ENCODE measurements at places on chromosomes 1 and 21.

DNA sequence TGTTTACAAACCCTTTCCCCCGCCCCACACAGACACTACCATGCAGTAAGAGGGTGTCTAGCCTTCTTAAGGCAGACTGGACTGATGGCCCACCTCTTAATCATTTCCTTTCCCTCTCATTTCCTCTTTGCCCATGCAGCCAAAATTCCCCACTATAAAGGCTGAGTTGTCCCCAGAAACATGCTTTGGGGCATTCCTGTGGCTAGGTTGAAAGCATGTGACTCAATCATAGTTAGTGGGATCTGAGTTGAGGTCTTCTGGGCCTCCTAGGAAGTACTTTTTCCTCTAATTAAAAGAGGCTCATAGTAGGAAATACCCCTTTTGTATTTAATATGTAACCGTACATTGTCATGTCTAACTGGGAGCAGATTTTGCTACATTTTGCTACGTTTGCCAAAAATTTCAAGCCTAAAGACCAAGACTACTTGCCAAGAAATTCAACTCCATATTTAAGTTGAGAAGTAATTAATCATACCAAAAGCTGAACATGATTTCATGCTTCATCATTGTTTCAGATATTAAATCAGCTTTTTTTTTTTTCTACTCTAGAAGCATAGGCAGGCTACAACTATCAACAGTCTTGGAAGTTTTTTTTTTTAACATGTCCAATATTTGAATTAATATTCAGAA, 174.7 kb downstream of the ADGRL4 start:
- DNase-seq, result no peak

- no peak for DNase-seq
Observed at GRCh38 chr21:31351438-31351837, 7.4 kb upstream of the TIAM1 start.

DNA sequence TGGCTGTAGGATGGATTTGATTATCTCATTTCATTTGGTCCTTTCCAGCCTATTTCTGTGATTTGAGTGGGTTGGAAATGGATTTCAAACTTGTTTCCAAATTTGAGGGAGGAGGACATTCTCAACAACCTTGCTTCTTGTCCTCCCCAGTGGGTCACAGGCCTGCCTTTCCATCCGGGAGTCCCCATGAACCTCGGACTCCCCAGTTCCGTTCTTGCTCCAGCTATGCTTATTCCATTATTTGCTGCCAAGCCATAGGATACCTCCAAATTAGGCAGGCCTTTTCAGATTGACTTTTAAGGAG, 97.8 kb downstream of the DUSP10 start:
- DNase-seq, result no peak

DNA sequence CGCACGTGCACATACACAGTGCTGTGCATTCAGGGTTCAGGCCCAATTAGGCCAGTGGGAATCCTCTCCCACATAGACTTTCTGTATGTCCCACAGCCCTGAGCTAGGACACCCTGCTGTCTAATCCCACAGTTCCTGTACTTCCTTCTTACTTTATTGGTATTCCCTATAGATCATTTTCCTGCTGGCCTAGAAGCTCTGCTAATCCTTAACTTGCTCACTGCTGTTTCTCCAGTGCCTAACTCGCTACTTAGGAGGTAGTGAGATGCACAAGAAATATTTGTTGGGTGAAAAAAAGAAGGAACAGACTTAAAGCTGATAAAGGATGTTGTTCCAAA, 34.1 kb upstream of the FHAD1 start:
- DNase-seq, result no peak

DNA sequence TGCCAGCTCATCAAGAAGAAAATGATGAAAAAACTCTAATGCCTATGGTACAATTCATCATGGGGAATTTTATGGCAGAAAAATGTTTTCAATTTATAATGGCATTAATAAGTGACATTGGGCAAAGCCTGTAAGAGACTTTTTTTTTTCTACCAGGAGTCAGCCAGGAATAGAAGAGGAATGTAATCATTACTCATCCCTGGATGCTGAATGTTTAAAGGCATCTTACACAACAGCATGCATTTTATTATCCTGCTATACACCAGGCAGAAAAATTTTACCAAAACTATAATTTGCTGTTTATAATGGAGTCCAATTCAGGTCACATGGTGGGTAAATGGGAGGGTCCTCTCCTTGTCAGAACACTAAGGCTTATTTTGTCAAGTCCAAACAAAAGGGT, 189.9 kb upstream of the BEND5 start:
- no peak for DNase-seq

GRCh38 chr21:37547615-37548200, 181.1 kb downstream of the DYRK1A start:
- no peak for DNase-seq

DNA sequence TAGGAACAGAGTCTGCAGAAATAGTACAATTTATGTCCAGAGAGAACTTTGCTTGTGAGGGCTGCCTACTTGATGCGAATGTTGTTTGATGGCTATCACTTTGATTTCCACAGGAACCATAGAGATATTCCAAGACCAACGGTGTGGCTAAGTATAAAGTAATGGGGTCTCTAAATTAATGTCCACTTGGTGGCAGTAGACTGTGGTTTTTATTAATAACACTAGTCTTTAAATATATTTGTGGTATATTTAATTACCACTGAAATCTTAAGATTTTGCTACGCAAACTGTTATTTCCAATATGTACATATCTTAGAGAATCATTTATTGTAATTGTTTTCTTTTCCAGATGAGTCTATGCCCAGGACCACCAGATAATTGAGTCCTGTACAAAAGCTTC, 647.9 kb downstream of the PLA2G4A start:
- DNase-seq, result no peak

DNA sequence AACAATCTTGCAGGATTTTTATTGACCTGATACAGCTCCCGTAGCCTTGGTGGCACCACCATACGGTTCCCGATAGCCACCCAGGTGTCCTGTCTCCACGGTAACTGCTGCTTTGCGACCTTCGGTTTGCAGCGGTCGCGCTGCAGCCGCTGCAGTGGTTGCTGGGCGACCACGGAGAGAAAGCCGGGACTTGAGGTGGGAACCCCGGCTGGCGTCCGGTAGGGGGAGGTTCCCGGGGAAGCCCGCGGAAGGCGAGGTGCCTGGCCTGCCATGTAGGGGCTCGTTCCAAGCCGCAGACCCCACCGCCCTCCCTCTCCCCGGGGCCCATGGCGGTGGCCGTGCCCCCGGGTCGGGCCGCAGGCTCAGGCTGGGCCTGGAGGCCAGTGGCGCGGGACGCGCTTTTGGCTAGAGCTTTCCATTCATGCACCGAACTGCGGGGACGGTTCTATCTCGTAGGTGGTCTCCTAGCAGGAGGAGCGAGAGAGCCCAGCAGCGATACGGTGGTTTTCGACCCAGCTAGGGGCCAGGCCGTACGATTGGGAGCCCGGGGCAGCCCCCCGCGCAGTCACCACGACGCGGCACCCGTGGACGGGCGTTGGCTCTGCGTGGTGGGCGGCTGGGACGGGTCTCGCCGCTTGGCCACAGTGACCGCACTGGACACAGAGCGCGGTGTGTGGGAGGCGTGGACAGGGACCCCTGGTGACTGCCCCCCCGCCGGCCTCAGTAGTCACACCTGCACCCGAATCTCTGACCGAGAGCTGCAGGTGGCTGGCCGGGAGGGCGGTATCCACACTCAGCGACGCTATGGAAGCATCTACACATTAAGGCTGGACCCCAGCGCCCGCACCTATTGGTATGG, at the start of gene KLHDC9:
Gene KLHDC9, plus strand, starts transcription at position 152 of the 859 bp plus-strand sequence. Its CDS starts 175 bp downstream, at position 327.
- peak; percentile 88 for DNase-seq

DNA sequence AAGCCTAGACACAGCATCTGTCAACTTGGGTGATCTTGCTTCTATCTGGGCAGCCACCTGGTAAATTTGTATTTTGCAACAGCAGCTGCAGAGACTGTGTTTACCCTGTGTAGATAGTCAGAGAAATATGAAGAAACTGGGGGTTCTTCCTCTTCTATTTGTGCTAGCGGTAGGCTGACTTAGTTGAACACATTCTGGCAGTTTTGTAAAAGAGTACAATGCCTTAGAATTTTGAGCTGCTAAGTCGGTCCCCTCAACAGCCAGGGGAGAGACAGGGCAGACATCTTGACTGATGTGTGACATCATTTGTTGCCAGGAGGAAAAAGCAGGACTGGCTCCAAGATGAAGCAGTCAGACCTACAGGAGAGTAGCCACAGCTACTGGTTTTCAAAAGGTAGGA, 53.7 kb downstream of the KCNJ6 start:
- DNase-seq, result no peak

- no peak for DNase-seq
Observed at GRCh38 chr21:33229099-33229783, 497 bp upstream of the IFNAR2 start.

GRCh38 chr1:145961425-145962156, 2.8 kb downstream of the ANKRD34A start:
- peak; percentile 58 for DNase-seq

DNA sequence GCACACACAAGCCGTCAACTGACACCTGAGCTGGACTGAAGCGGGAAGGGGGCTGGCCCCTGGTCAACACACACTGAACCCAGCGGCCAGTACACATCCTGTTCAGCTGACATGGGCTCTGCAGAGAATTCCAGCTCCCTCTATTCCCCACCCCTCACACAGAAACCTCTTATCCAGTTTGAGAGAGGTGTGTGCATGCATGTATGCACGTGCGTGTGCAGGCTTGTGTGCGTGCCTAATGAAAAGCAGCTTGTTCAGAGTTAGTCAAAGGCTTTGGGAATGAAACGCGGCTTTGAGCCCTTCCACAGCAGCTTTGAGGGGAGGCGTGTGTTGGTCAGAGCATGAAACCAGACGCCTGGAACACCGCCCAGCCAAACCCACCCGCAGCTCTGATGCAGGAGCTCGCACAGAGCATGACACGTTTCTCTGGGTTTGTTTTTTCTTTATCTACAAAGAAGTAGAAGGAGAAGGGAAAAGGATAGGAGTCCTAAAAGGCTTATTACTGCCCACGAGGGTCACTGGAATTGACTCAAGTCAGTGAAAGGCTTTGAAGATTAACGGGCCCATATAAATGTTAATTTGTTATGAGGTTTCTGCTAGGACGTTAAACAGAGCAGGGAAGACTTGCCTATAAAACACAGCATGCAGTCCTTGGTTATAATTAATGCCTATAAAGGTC, 184.2 kb downstream of the ETS2 start:
- no peak for DNase-seq

DNA sequence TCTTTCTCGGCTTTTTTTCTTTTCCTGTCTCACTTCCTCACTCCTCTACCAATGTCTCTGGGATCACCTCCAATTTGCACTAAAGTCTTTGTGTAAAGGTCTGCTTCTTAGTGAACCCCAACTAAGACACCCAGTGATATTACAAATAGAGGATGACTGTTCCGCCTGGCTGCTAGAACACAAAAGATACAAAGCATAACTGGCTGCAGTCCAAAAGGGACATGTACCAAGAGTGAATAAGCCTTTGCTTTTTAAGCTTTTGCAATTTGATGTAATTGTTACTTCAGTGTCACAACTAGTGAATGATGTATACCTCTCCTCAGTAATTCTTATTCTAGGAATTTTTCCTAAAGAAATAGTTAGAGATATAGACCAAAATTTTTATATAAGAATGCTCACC, 82.8 kb upstream of the BEND5 start:
- no peak for DNase-seq

DNA sequence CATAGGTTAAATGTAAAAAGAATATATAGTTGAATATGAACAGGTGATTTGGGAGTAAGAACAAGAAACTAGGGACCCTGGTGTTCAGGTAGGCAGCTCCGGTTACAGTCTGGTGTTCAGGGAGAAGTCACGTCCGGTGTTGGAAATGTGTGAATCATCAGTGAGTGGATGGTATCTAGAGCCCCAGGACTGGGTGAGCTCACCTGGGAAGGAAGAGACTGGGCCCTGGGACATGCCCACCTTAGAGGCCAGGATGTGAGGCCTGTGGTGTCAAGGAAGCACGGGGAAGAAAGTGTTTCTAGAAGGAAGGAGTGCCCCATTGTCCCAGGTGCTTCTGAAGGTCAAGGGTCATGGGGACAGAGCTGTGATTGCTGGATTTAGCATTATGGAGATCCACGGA, 1.5 kb upstream of the GJB3 start:
- DNase-seq, result no peak

GRCh38 chr1:101135526-101135925, 101.3 kb upstream of the S1PR1 start:
- no peak for DNase-seq

- DNase-seq, result no peak
Observed at GRCh38 chr1:211932231-211932932, 101.8 kb upstream of the LPGAT1 start.

DNA sequence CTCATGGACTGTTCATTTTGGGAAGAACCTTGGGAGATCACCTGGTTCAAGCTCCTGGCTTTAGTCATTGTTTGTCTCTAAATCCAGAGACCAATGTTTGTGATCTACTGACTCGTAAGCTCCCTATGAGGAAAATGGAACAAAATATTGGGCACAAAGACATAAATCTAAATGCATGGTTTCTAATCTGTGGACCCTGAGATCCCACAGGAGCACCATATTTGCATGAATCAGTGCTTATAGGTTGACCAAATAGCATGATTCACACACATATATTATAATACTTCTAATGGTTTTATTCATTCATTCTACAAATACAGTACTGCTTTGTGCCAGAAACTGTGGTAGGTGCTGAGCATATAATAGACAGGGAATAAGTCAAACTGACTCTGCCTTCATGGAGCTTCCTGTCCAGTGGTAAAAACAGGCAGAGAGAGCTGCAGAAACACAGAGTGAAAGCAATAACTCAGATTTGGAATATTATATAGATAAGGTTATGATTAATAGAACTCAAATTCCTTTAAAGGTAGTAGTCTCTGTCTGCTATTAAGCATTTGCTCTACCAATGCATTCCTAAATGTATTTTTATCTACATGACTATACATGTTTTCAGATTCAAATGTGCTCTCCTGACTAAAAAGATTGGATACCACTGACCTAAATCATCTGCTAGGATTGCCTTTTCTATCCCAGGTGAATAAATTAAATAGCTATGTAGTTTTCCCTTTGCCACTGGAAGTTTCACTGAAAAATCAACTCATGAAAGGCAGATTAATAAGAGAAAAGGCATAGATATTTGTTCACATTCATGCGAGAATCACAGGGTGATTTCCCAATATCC, 198.6 kb upstream of the CAMK1G start:
- no peak for DNase-seq

- DNase-seq, result no peak
Observed at GRCh38 chr1:54407154-54407403, 885 bp upstream of the SSBP3 start.

GRCh38 chr1:226708342-226708780, 30.7 kb downstream of the ITPKB start:
- DNase-seq, result no peak

GRCh38 chr1:223244366-223245103, 101.5 kb upstream of the TLR5 start:
- DNase-seq, result peak; percentile 77

DNA sequence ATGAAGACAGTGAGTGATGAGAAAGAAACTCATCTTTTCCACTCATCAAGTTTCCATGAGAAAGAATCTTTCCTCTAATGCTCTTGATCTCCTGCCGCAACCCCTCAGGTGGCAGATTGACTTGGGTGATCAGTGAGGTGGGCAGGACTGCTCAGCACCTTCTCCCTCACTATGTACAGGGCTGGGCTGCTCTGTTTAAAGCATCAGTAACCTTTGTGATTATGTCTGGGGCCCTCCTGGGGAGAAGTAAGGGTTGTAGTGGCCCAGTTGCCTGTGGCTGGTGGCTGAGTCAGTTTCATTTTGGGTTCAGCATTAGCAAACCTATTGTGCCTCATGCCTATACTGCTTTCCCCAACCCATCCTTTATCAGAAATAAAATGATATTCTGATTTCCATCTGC, 366.0 kb downstream of the TTLL7 start:
- no peak for DNase-seq
